ENCODE measurements at places on chromosomes 6 and 20.
A peak's percentile ranks its signal among the peaks of the same experiment; 100 is the strongest.

- H3K4me3 ChIP-seq = no peak overlapping the region
- no peak overlapping the region for H3K27ac ChIP-seq
- H3K36me3 ChIP-seq = no peaks in the 10 kb centered on the region
- H3K27me3 ChIP-seq = no peaks in the 10 kb centered on the region
These were observed 78.5 kb upstream of the ZFP64 start for GRCh38 chr20:52270001-52270606.

- no peaks in the 10 kb centered on the region for H3K27me3 ChIP-seq
- H3K4me1 ChIP-seq = peaks cover 3% of the 10 kb centered on the region
- H3K36me3 ChIP-seq = peaks cover 27% of the 10 kb centered on the region
- no peak overlapping the region for H3K4me3 ChIP-seq
These were observed 29.4 kb upstream of the ZBP1 start for GRCh38 chr20:57649617-57650015.

DNA sequence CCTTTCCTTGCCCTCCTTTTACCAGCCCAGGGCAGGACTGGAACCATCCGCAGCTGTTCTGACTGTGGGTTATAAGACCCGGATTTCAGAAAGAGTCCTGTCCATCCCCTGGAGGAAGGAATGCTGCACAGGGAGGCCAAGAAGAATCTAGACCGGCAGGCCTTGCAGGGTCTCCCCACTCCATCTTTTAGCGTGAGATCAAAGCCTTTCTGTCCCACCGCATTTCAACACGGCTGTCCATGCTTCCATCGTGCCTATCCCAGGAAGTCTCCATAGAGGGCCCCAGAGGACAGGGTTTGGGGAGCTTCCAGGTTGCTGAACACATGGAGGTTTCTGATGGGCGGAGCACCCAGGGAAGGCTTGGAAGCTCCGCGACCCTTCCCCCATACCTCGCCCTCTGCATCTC is 79.3 kb upstream of the AGPAT4 start:
- H3K27me3 ChIP-seq = no peaks in the 10 kb centered on the region
- H3K4me3 ChIP-seq = no peak overlapping the region
- no peak overlapping the region for H3K27ac ChIP-seq
- no peaks in the 10 kb centered on the region for H3K4me1 ChIP-seq

DNA sequence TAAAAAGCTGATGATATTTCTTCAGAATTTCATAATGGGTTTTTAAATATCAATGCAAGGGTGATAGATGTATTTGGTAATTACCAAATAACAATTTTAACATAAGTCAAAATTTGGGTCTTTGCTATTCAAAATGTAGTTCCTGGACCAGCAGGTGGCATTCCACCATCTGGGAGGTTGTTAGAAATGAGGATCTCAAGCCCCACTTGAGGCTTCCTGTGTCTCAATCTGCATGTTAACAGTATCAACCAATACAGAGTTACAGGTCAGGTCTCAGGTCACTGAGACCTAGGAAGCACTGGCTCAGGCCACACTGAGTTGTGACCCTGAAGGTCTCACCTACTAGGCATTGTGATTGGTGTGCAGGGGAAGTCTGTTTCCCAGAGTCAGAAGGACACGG is 57.2 kb upstream of the MTRF1L start:
- no peaks in the 10 kb centered on the region for H3K27me3 ChIP-seq
- no peak for DNase-seq
- H3K4me1 ChIP-seq = no peaks in the 10 kb centered on the region
- H3K36me3 ChIP-seq = no peaks in the 10 kb centered on the region
- H3K27ac ChIP-seq = no peak overlapping the region

GRCh38 chr6:159169193-159169555 is at the start of gene FNDC1:
TSS of gene FNDC1 (plus strand) at chr6:159169400. CDS start at chr6:159169597, 197 bp downstream.
- no peak for DNase-seq
- H3K4me3 ChIP-seq = peak within 1 kb of the TSS; percentile 51
- peaks cover 70% of the 10 kb centered on the region for H3K27me3 ChIP-seq
- no peaks in the 10 kb centered on the region for H3K36me3 ChIP-seq
- no peak within 1 kb of the TSS for H3K27ac ChIP-seq
- peaks cover 21% of the 10 kb centered on the region for H3K4me1 ChIP-seq

- no peaks in the 10 kb centered on the region for H3K27me3 ChIP-seq
- H3K27ac ChIP-seq = no peak overlapping the region
- no peak for DNase-seq
These were observed 714.6 kb downstream of the CD109 start for GRCh38 chr6:74410630-74411029.

GRCh38 chr6:156167016-156167624 is 610.1 kb upstream of the ARID1B start:
- H3K36me3 ChIP-seq = no peaks in the 10 kb centered on the region
- H3K27me3 ChIP-seq = no peaks in the 10 kb centered on the region
- H3K4me1 ChIP-seq = peaks cover 25% of the 10 kb centered on the region
- peak overlapping the region; percentile 65 for H3K27ac ChIP-seq

- DNase-seq = no peak
- H3K36me3 ChIP-seq = no peaks in the 10 kb centered on the region
- no peaks in the 10 kb centered on the region for H3K4me1 ChIP-seq
- H3K27me3 ChIP-seq = no peaks in the 10 kb centered on the region
- H3K4me3 ChIP-seq = no peak overlapping the region
- H3K27ac ChIP-seq = no peak overlapping the region
These were observed 10.9 kb upstream of the AKAP12 start for GRCh38 chr6:151228788-151229400.

GRCh38 chr6:63572747-63573075 is 431 bp downstream of the LOC128125822 start:
- peaks cover 14% of the 10 kb centered on the region for H3K36me3 ChIP-seq
- H3K27ac ChIP-seq = peak overlapping the region; percentile 100
- H3K4me1 ChIP-seq = peaks cover 30% of the 10 kb centered on the region
- peak overlapping the region; percentile 97 for H3K4me3 ChIP-seq
- H3K27me3 ChIP-seq = no peaks in the 10 kb centered on the region

GRCh38 chr6:46175446-46175845 is 4.7 kb upstream of the ENPP5 start:
- no peak for DNase-seq
- H3K27ac ChIP-seq = no peak overlapping the region
- H3K4me3 ChIP-seq = no peak overlapping the region
- peaks cover 7% of the 10 kb centered on the region for H3K27me3 ChIP-seq

DNA sequence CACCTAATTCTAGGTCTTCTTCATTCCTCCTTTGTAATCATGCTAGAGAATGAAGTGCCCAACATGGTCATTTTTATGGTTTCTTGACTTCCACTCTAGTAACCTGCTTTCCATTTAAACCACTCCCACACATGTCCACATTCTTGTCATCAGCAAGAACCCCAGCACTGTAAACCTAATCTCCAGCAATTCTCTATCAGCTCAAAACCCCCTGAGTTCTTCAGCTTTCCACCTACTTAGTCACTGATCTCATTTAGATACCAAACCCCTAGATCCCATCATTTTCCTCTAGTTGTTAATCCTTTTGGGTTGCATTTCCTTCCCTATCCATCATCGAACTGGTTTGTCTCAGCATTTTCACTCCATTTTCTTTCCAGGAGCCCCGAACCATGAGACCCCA is 49.7 kb downstream of the GOPC start:
- H3K27me3 ChIP-seq = no peaks in the 10 kb centered on the region
- H3K4me3 ChIP-seq = no peak overlapping the region
- DNase-seq = no peak
- H3K27ac ChIP-seq = no peak overlapping the region
- H3K4me1 ChIP-seq = peaks cover 11% of the 10 kb centered on the region

DNA sequence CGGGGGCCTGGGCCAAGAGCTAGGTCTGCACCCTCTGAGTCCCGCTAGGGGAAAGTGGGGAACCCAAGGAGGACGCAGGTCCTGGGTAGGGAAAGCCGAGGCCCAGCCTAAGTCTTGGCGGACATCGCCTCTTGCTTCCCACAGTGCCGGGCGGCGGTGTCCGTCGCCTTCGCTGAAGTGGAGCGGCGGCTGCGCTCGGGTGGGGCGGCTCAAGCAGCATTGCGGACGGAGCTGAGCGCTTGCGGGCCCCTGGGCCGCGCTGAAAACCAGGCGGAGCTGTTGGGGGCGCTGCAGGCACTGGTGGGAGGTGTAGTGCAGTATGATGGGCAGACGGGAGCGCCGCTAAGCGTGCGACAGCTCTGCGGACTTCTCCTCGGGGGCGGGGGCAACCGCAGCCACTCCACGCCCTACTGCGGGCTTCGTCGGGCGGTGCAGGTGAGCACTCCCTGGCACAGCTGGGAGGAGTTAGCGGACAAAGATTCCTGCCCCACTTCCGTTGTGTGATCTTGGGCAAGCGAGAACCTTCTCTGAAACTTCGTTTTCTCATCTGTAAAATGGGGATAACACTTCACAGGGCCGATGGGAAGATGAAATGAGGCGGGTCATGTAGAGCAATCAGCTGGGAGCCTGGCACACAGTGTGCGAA is 4.2 kb downstream of the PRSS16 start:
- no peaks in the 10 kb centered on the region for H3K36me3 ChIP-seq
- peak; percentile 66 for DNase-seq
- H3K27me3 ChIP-seq = peaks cover 66% of the 10 kb centered on the region
- H3K4me3 ChIP-seq = peak overlapping the region; percentile 62
- H3K4me1 ChIP-seq = peaks cover 18% of the 10 kb centered on the region

- no peak overlapping the region for H3K27ac ChIP-seq
- H3K4me1 ChIP-seq = no peaks in the 10 kb centered on the region
- peaks cover 40% of the 10 kb centered on the region for H3K27me3 ChIP-seq
- no peaks in the 10 kb centered on the region for H3K36me3 ChIP-seq
- H3K4me3 ChIP-seq = no peak overlapping the region
These were observed 327.8 kb downstream of the TAF4 start for GRCh38 chr20:61737812-61738443.

GRCh38 chr6:141700819-141701218 is 431.9 kb upstream of the GJE1 start:
- no peaks in the 10 kb centered on the region for H3K27me3 ChIP-seq
- H3K4me1 ChIP-seq = no peaks in the 10 kb centered on the region
- H3K27ac ChIP-seq = no peak overlapping the region
- H3K36me3 ChIP-seq = no peaks in the 10 kb centered on the region

- H3K27ac ChIP-seq = no peak overlapping the region
- no peaks in the 10 kb centered on the region for H3K27me3 ChIP-seq
- no peaks in the 10 kb centered on the region for H3K4me1 ChIP-seq
- DNase-seq = no peak
- no peaks in the 10 kb centered on the region for H3K36me3 ChIP-seq
These were observed 39.7 kb upstream of the TULP1 start for GRCh38 chr6:35552285-35552917.

DNA sequence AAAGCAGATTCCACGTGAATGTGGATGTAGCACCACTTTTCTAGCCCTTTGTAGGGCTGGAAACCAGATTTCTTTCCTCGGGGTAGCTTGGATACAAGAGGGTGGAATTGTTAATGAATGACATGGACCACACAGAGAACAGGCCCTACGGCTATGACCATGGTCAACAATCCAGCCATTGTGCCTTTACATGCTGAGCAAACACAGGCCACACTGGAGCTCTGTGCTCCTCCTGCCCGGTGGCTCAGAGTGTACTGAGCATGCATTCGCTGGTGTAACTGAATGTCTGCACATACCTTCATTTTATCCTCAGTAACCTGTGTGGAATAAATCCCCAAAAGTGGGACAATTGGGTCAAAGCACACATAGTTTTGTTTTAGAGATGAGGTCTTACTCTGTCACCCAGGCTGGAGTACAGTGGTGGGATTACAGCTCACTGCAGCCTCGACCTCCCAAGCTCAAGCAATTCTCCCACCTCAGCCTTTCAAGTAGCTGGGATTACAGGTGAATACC is 32.8 kb downstream of the LRP11 start:
- peaks cover 32% of the 10 kb centered on the region for H3K36me3 ChIP-seq
- DNase-seq = no peak
- H3K4me3 ChIP-seq = no peak overlapping the region
- H3K27me3 ChIP-seq = no peaks in the 10 kb centered on the region

- H3K27me3 ChIP-seq = no peaks in the 10 kb centered on the region
- DNase-seq = no peak
These were observed 51.8 kb downstream of the SLC35B3 start for GRCh38 chr6:8383584-8383983.

DNA sequence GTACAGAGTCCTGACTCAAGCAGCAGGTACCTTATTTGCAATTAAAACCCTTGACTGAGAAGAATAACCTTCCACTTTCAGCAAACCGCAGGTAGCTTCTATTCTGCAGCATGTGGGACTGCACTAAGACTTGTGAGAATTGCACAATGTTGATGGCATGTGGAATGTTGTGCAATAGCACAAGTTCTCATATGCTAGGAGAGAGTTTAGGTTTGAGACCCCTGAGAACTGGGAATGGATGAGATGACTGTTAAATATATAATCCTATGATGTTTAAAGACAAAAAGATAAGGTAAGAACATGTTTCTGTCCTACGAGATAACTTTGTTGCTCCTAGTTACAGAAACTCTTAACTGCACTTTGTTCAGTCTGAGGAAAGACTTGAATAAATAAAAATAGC is 194.6 kb downstream of the OTOR start:
- DNase-seq = no peak
- no peaks in the 10 kb centered on the region for H3K36me3 ChIP-seq
- H3K27ac ChIP-seq = no peak overlapping the region
- H3K4me1 ChIP-seq = no peaks in the 10 kb centered on the region
- no peaks in the 10 kb centered on the region for H3K27me3 ChIP-seq

DNA sequence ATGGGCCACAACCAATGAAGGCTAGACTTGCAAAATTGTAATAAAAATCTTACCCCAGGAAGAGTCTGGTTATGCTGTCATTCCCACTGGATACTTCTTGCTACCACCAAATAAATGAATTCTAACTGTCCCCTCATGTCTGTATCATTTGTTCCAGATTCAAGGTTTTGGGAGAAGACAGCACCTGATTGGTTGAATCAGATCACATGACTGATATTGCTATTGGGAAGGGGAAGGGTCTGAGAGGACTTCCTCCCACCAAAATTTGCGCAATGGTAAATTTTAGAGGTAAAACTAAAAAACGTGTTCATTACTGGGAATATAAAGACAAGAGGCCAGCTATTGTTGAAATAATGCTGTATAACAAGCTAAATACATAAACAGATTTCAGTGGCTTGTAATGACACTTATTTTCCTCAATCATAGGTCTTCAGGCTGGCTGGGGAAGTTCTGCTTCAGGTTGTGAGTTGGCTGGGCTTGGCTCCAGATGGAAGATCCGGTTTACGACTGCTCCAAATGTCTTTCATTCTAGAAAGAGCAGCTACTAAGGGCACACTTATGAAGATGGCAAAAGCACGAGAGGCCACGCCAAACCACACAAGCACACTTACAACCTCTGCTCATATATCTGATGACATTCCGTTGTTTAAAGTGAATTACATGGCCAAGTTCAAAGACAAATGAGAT is 27.1 kb upstream of the TASP1 start:
- no peak for DNase-seq
- no peak overlapping the region for H3K4me3 ChIP-seq
- H3K27me3 ChIP-seq = no peaks in the 10 kb centered on the region
- no peaks in the 10 kb centered on the region for H3K36me3 ChIP-seq
- no peak overlapping the region for H3K27ac ChIP-seq
- H3K4me1 ChIP-seq = peaks cover 4% of the 10 kb centered on the region

DNA sequence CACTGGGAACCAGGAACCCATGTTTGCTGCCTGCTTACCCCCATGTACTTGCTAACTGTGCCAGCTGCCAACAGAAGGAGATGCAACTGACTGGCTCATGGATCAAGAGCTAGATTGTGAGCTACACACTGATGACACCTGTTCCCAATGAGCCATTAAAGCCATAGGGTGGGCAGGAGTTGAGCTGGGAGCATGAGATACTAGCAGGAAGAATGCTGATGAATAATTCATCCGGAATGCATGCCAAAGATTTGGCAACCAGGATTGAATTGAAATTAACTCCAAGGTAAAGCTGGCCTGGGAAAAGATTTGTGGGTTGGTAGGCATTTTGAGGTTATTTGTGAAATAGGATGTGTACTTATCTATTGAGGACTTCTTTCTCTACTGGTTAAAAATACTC is 631.1 kb downstream of the KIF16B start:
- DNase-seq = no peak
- no peak overlapping the region for H3K27ac ChIP-seq
- no peak overlapping the region for H3K4me3 ChIP-seq
- H3K36me3 ChIP-seq = no peaks in the 10 kb centered on the region

- no peaks in the 10 kb centered on the region for H3K27me3 ChIP-seq
- no peak for DNase-seq
- peaks cover 28% of the 10 kb centered on the region for H3K36me3 ChIP-seq
- H3K4me3 ChIP-seq = no peak overlapping the region
- H3K27ac ChIP-seq = no peak overlapping the region
These were observed 32.8 kb downstream of the RAB22A start for GRCh38 chr20:58342104-58342945.
